ENCODE measurements at places on chromosomes 7 and 10.

- no peak for DNase-seq
These were observed 12.4 kb downstream of the ZNF789 start for GRCh38 chr7:99485094-99485493.

- DNase-seq, result no peak
These were observed 47.4 kb downstream of the MTPN start for GRCh38 chr7:135929722-135930141.

- DNase-seq, result no peak
These were observed 111.0 kb downstream of the TCF7L2 start for GRCh38 chr10:113061054-113061430.

- no peak for DNase-seq
These were observed 34.6 kb upstream of the HECW1 start for GRCh38 chr7:43077732-43078391.

DNA sequence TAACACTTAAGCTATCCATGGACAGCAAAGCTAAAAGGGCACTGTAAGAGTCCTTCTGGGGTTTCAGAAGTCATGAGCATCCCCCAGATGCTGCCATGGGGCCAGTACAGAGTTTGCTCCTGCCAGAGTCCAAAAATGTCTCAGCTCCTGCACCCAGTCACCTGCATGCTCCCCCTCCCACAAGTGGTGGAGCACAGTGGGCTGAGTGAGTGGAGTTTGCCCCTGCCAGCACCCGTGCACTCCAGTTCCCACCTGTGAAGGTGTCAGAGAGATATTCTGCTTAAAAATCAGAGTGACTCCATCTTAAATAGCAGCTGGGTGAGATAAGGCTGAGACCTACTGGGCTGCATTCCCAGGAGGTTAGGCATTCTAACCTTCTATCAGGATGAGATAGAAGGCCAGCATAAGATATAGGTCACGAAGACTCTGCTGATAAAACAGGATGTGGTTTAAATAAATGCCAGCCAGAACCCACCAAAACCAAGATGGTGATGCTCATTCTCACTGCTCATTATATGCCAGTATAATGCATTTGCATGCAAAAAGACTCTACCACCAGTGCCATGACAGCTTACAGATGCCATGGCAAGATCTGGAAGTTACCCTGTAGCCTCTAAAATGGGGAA lies 140.1 kb upstream of the ZNF92 start:
- DNase-seq, result no peak

GRCh38 chr10:119762805-119763798 lies 37.3 kb downstream of the INPP5F start:
- no peak for DNase-seq

DNA sequence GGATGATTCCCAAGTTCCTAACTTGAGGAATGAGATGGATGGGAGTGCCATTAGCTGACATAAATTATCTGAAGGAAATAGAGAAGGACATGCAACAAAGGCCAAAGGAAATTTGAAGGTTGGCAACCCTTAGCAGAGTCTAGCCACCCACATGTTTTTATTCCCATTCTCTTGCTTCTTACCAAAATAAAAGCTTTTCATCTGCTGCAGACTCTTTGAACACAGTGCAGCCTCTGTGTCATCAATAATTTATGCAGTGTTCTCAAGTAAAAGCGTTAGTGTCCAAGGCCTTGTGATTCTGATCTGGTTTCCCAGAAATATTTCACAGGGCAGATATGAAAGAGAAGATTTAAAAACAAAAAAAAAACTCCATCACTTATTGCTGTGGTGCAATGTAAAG lies 98.5 kb downstream of the ST7 start:
- no peak for DNase-seq

DNA sequence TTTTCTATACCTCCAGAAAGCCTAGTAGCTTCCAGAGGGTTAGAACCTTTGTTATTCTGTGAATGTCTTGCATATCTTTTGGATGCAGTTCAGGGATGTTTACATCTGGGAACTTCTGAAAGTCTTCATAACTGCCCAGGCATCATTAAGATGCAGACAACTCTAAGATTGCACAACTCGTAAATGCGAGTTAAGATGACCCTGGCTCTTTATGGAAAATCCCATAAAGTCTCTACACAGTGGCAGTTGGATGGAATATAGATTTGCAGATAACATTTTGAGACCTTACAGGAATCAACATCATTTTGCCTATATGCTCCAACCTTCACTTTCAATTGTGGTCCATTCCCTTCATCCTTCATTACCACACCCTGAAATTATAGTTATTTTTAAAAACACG lies 151.7 kb downstream of the CREB5 start:
- DNase-seq, result no peak
